ENCODE measurements at places on chromosomes 1 and 21.

- peak; percentile 65 for DNase-seq
Observed at GRCh38 chr1:203627851-203628200, 1.2 kb downstream of the ATP2B4 start.

DNA sequence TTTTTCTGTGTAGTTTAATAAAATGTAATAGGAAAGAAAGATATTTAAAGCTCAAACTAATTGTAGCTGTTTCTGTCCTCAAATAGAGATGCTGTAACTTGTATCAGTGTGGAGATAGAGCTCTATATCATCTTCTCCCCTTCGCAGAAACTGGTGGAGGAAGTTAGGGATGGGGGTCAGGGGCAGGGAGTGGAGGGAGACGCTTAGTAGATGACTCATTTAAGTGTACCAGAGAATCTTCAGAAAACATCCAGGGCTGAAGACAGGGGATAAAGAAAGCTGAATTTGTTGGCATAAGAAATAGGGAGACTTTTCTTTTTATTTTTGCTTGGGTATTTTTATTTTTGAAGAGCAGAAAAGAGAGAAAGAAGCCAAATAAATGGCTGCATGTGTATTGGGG is 282.6 kb upstream of the DPYD start:
- no peak for DNase-seq

GRCh38 chr1:232319518-232320210 is 310.3 kb downstream of the SIPA1L2 start:
- no peak for DNase-seq

DNA sequence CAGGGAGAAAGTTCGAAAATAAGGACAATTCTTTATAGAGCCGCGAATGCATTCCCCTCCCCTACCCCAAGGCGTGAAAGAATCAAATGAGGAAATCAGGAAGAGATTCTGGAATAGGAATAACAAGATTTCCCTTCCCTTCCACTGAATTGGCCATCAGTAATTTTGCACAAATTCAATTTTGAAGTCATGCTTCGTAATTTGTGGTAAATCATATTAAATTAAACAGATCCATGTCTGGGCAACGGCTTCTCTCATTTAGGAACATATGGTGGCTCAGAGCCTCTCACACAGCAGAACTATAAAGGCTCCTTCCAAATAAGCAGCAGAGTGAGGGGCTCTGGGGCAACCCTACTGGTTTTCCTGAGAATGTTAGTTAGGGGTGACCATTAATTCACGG is 152.9 kb downstream of the CLIC6 start:
- no peak for DNase-seq

- no peak for DNase-seq
Observed at GRCh38 chr1:183841550-183841949, 36.6 kb downstream of the RGL1 start.

DNA sequence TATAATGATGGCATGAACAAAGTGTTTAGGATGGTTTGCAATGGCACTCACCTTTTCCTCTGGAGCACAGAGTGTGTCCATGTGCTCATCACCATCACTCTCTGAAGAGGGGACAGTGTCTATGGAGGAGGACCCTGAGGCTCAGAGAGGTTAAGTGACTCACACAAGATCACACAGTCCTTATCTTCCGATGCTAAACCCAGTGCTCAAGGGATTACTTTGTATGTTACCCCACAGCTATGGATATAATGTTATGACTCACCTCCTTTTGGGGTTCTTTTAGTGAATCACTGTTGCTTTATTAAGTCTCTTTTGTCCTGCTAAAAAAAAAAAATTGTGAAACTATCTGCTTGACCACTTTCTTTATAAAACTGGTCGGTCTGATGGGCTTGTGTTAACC is 67.6 kb downstream of the TENT5C start:
- peak; percentile 67 for DNase-seq

GRCh38 chr1:12764016-12764415 is 9.5 kb upstream of the PRAMEF12 start:
- no peak for DNase-seq

GRCh38 chr1:2230781-2231531 is 2.8 kb downstream of the SKI start:
- DNase-seq, result peak; percentile 21

GRCh38 chr1:193569983-193570269 is 383.5 kb upstream of the B3GALT2 start:
- no peak for DNase-seq

GRCh38 chr1:110643879-110644472 is 30.8 kb downstream of the KCNA3 start:
- no peak for DNase-seq

- peak; percentile 65 for DNase-seq
Observed at GRCh38 chr1:173255214-173255813, 48.2 kb upstream of the TNFSF4 start.
